ENCODE measurements at places on chromosomes 7 and 10.

- DNase-seq: no peak
Measured at GRCh38 chr10:6044751-6045313, 17.3 kb downstream of the IL2RA start.

DNA sequence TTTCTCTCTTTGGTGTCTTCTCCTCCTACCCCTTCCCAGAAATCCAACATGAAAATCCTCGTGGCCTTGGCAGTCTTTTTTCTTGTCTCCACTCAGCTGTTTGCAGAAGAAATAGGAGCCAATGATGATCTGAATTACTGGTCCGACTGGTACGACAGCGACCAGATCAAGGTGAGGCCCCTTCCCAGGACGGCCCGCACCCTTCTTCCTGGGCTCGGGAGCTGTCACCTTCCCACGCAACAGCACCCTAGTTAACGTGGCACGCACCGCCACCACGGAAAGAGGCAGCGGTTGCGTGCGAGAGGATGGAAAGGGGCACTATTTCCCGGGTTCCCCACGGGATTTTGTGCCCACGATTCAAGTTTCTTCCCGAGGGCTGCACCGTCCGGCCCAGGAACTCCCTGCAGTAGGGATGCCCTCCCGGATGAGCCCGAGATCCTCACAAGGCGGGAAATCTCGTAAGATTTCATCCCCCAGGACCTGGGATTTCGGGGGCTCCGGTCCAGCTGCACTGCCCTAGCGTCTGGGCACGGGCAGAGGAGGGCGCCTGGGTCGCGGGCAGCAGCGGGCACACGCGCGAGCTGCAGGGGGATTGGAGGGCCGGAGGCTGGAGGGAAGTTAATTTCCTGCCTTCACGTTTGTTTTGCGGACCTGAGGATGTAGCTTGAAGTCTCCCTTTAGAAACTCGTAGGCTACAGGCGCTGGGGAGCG is 834 bp downstream of the TAC1 start:
- DNase-seq: no peak

GRCh38 chr10:24448351-24448999 is 239.5 kb downstream of the KIAA1217 start:
- no peak for DNase-seq

DNA sequence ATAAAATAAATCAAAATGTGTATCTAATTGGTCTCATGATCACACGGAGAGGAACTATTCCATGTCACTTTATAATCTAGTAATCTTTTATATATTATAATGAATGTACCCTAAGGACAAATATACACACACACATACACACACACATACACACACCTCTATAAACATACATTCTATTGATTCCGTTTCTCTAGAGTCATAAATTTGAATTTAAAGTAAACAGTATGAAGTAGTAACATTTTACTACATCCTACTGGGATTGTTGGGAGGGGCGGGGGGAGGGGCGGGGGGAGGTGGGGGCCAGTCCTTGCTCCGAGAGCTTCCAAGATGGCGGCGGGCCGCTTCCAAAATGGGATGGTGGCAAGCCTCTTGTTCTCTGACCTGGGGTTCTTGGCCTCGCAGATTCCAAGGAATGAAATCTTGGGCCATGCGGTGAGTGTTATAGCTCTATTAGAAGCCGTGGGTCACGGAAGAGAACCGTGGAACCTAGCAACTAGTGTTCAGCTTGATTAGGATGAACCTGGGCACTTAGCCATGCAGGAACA is 143.2 kb downstream of the REEP3 start:
- peak; percentile 39 for DNase-seq

DNA sequence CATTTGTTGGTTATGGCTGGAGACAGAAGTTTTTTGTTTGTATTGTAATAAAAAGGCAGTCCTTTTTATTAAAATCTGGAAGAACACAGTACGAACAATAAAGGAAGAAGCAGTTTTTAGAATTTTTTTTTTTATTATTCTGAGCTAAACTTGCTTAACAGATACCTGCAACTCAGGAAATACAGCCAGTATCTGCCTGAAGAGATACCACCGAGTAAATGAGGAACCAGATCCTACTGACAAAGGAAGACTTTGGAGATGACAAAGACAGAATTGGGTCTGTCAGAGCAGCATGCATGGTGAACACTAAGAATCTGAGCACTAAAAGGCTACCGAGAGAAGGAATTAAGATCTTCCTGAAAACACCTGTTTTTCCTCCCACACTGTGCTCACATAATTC is 1335.9 kb upstream of the SORCS1 start:
- no peak for DNase-seq

GRCh38 chr7:18399436-18400235 is 95.9 kb upstream of the HDAC9 start:
- DNase-seq: no peak

- no peak for DNase-seq
Measured at GRCh38 chr10:58742141-58742540, 229.5 kb downstream of the BICC1 start.

- no peak for DNase-seq
Measured at GRCh38 chr7:25305831-25306230, 77.5 kb upstream of the NPVF start.

DNA sequence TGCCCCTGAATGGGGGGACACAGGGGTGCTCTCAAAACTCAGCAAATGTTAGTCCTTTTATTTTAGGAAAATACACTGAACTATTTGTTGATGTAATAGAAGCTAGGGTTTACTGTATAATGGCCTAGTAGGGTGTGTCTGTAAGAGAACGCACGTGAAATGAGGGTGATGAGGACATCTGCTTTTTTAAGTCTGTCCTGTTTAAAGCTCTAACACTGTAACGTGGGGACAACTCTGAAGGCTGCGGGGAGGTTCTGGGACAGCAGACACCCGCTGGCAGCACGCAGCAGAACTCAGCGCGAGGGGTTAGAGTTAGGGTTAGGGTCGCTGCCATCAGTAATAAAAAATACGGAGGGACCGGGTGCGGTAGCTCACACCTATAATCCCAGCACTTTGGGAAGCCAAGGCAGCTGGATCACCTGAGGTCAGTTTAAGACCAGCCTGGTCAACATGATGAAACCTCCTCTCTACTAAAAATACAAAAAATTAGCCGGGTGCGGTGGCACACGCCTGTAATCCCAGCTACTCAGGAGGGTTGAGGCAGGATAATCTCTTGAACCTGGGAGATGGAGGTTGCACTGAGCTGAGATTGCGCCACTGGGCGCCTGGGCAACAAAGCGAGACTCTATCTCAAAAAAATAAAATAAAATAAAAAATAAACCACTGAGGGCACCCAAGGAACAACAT is 98.0 kb downstream of the CTBP2 start:
- no peak for DNase-seq

DNA sequence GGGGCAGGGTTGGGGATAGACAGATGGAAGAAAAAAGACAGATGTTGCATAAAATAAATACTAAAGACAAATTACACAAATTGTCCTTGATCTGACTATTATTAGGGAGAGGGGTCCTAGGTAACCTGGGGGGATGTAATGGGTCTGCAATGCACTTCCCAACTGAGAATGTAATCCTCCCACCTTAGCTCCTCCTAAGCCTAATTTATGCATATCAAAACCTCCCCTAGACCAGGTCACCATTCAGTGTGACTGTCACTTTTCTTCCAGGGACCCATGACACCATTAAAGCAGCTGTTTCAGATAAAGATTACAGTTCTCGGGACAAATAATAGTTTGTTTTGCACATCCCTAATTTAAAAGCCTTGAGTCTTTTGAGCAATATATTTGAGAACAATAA is 133.9 kb upstream of the FEZF1 start:
- DNase-seq: no peak

GRCh38 chr7:75943864-75944263 is 28.9 kb downstream of the POR start:
- DNase-seq: no peak

DNA sequence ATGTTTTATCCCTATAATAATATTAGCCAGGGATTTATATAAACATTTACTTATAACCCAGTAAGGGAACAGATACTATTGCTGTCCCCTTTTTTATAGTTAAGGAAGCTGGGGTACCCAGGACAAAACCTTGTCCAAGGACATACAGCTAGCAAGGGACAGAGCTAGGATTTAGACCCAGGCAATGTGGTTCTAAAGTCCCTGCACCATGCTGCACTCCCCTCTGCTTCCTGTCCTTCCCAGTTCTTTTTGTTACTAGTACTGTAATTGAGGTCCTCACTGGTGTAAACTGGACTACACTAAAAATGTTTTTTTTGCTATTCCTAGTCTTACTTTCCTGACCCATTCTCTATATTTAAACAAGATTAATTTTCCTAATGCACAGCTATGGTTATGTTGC is 16.6 kb downstream of the KLHDC10 start:
- no peak for DNase-seq

DNA sequence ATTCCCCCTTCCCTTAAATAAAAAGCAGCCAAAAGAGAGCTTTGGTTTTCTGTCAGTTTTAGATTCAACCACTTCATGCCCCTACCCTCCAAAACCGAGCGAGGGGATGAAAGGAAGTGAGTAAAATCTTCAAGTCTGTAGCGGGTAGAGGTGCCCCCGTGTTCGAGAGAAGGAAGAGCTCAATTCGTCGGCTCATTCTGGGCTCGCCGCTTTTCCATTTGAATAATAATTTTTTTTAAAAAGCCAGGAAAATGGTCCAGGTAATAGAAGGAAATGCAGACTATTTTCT is 436.2 kb upstream of the GALNT17 start:
- no peak for DNase-seq

GRCh38 chr7:47183862-47184590 is 397.9 kb downstream of the TNS3 start:
- no peak for DNase-seq

DNA sequence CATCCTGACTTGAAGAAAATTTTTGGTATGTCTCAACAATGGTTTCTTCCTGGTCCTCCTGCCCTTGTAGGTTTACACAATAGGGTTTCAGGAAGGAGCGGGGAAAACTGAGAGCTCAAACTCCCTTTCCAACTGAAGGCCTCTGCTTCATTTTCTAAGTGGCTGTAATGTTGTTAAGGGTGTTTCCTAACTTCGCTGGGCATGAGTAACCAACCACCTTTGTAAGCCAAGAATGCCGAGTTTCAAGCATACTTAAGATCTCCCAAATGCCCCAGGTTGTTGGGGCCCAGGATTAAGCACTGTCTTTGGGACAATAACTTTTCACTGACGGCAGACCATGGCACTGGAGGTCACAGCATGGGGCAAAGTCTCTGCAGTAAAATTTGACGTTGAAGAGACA is 33.6 kb upstream of the DRGX start:
- no peak for DNase-seq

DNA sequence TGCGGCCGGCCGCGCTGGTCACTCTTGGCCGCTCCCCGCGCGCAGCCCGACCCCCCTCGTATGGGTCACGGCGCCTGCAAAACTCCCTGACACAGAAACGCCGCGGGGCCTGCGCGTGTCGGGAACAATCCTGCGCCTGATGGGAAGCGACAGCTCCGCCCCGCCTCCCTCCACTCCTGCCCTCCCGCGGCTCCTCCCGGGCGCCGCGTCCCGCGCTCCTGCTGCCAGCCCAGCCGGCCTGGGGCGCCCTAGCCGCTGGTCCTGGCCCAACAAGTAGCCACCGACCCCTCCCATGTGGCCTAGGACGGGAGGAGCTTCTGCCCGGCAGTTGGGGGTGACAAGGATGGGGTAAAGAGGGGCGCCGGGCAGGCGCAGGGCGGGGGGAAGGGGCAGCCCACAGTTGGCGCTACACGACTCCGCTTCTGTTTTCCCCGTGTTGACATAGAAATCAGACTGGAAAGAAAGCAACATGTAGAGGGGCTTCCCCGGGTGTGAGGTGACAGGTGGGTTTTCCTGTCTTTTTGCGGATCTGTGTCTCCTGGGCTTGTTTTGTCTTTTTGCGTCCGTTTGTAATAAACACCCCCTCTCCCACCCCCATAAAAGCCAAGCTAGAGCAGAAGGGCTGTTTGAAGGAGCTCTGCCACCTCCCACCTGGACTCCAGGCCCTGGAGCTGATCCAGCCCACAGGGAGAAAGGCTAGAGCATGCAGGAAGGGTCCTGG is 35.1 kb upstream of the PAX2 start:
- DNase-seq: no peak

GRCh38 chr10:70267161-70267933 is 16.5 kb downstream of the NPFFR1 start:
- no peak for DNase-seq
